Suppressor macrophage treated with lipopolysaccharide for 4 hours (primary cell): ENCODE measurements at places on chromosomes 5 and 9.

GRCh38 chr9:136196404-136197083, 8.4 kb downstream of the LHX3 start:
- DNase-seq: no peak

GRCh38 chr5:129322968-129323367, 137.1 kb upstream of the ADAMTS19 start:
- no peak for DNase-seq

DNA sequence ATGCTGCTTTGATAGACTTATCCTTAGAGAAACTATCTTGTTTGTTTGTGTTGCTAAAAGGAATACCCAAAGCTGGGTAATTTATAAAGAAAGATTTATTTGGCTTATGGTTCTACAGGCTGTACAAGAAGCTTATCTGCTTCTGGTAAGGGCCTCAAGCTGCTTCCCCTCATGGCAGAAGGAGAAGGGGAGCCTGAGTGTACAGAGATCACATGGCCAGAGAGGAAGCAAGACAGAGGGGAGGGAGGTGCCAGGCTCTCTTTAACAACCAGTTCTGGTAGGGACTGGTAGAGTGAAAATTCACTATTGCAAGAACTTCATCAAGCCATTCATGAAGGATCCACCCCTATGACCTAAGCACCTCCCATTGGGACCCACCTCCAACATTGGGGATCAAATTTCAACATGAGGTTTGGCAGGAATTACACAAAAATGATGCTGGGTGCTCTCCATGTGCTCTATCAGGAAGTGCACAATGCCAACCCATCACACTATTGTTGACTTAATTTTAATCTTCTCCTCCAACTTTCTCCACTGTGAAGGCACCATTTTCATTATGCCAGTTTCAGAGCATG, 115.1 kb upstream of the SHB start:
- DNase-seq: no peak

DNA sequence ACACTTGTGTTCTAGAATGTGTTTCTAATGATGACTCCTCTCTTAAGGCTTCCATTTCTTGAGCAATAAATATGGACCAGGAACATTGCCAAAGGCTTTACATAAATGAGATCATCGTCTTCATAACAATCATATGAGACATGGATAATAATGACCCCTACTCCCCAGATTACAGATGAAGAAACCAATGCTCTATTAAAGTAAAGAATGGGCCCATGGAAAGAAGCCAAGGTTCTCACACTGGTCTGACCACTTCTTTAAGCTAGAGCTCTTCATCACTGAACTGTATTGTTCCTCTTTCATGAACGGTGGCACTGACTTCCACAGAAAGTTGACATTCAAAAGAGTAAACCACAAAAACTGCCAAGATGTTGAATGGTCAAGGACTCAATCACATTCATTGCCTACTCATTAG, 65.3 kb downstream of the MARCHF3 start:
- DNase-seq: peak; percentile 65

- DNase-seq: no peak
Measured at GRCh38 chr9:126303488-126303887, 23.1 kb upstream of the MVB12B start.

GRCh38 chr5:16304846-16305245, 125.3 kb upstream of the MARCHF11 start:
- no peak for DNase-seq

DNA sequence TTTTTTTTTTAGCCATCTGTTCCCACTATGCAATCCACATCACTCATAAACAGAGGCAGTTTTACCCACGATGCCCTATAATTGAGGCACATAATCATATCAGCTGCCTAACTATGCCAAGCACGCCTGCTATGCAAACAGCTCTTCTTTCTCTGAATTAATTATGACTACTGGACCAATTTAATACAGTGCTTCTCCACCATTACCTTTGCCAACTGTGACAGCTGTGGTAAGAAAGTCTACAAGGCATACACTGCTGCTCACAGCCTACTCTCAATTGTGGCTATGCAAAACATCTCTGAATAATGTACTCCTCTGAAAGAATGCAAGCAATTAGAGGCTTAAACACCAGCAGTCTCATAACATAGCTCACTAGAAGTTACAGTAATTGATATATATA, 97.1 kb downstream of the DTWD2 start:
- DNase-seq: no peak

DNA sequence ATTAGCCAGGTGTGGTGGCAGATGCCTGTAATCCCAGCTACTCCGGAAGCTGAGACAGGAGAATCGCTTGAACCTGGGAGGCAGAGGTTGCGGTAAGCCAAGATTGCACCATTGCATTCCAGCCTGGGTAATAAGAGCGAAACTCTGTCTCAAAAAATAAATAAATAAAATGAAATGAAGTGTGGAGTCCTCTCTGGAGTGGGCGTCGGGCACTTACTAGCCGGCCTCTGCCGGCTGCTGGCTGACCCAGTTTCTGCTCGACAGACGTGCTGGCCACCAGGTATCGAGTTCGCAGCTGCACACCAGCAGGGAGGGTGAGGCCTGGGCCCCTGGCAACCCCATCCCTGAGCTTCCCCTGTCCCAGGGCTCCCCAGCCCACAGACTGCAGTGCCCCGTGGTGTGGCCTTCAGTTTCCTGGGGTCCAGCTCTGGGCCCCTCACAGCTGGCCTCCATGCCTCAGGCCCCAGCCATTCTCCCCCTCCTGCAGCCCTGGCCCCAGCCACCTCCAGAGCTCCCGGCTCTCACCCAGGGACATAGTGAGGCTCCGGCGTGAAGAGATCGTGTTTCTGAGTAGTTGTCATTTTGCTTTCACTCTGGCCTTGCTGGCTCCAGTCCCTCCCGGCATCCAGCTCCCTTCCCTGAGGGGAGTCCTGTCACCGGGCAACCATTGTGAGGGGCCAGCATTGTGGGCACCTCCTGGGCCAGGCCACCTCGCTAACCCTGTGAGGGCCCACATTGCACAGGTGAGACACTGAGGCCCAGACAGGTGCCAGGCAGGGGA, 3.8 kb upstream of the STPG3 start:
- DNase-seq: no peak

DNA sequence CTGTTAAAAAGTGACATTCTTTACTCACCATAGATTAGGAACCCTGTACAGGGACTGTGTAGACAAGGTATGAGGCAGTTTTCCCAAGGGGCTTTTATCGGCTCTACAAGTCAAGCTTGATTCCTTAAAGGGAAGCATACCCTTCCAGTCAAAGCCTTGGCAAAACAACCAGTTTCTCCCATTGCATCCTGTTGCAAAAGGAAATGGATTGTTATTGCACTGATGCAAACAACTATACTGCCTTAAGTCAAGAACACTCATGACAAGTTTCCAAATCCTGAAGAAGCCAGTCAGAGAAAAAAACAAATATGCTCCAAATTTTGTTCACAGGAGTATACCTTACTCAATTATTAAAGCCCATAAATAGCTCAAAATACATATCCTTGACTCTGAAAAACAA, 67.5 kb downstream of the RGMB start:
- DNase-seq: no peak

DNA sequence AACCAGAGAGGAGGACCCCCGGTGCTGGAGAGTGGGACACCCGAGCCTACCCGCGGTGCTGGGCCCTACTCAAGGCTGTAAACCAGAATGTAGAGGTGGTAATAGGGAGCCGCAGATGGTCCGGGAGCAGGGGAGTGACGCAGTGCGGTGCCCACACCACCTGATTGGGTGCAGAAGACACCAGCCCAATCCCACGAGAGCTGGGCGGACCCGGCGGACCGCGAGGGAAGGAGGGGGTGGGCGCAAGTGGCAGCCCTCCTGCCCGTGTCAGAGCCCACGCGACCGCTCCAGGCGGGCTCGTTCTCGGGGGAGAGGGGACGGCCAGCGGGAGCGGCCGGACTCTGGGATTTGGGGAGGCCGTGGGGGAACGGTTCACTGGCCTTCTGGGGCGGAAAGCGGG, 71.2 kb downstream of the C9orf50 start:
- DNase-seq: no peak

DNA sequence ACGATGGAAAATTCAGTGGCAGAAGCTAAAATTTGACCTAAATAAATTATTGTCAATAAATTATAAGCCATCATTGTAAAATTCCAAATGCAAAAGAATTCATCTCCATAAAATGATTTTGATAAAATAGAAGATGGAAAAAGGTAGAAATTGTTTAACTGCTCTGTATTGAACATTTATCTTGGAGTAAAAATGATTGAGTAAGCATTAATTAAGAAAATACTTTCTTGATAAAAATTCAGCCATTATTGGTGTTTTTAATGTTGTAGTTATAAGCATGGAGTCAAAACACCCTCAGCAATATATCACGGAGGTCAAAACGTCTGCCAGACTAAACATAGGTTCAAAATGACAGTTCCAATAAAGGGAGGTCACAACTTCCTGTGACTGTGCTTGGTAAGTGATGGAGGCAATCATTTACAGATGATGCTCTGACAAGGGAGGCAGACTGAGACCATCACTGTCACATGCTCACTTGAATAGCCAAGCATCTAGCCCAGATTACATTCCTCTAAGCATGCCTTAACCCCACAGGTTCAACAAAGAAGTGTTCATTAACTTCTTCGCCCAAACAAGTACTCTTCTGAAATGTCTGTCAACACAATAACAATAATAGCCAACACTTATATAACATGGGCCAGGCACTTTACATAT, 69.5 kb downstream of the SH3TC2 start:
- no peak for DNase-seq

- DNase-seq: peak; percentile 45
Measured at GRCh38 chr5:154756868-154757813, 2.0 kb downstream of the LARP1 start.

DNA sequence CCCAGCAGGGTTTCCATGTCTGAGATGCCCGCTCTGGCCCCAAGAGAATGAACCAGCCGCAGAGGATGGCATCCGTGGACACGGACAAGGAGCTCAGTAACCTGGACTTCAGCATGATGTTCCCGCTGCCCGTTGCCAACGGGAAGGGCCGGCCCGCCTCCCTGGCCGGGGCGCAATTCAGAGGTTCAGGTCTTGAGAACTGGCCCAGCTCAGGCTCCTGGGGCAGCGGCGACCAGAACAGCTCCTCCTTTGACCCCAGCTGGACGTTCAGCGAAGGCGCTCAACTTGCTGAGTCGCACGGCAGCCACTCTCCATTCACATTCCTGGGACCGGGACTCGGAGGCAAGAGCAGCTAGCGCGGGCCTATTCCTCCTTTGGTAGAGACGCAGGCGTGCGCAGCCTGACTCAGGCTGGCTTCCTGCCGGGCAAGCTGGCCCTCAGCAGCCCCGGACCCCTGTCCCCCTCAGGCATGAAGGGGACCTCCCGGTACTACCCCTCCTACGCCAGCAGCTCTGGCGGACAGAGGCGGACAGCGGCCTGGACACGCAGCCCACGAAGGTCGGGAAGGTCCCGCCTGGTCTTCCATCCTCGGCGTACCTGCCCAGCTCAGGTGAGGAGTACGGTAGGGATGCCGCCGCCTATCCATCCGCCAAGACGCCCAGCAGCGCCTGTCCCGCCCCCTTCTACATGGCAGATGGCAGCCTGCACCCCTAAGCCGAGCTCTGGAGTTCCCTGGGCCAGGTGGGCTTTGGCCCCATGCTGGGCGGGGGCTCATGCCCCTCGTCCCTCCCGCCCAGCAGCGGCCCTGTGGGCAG, 74.4 kb downstream of the INSL6 start:
- no peak for DNase-seq

DNA sequence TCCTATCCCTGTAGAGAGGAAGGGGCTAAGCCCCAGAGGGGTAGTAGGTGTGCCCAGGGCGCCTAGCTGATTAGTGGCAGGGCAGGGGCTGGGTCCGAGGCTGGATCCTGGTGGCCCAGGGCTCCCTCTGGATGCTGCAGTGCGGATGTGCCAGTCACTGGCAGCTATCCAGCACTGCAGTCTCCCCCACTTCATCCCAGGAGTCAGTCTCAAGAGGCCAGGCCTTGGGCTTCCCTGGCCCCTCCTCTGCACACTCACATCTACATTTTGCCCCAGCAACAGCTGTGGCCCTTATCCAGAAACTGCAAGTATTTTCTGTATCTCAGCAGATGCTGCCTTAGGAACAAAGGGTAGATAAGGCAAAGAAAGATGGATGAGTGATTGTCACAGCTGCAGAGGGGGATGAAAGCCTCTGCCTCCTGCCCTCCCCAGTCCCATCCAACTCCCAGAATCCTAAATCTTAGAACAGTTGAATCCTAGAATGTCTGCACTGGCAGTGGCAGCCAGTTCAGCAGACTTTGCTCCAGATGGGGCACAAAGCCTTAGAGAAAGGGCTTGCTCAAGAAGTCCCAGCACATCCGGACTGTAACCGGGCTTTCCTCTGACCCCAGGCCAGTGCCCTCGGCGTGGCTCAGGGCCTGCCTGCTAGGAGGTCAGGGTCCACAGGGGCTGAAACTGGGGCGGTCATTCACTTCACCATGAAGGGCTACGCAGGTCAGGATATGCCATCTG, 1.6 kb downstream of the ANXA6 start:
- DNase-seq: peak; percentile 20

- DNase-seq: no peak
Measured at GRCh38 chr5:78746021-78746770, 97.6 kb upstream of the LHFPL2 start.

- no peak for DNase-seq
Measured at GRCh38 chr9:130199605-130200004, 27.4 kb downstream of the NCS1 start.

GRCh38 chr5:78919796-78920195, 65.3 kb downstream of the ARSB start:
- no peak for DNase-seq

DNA sequence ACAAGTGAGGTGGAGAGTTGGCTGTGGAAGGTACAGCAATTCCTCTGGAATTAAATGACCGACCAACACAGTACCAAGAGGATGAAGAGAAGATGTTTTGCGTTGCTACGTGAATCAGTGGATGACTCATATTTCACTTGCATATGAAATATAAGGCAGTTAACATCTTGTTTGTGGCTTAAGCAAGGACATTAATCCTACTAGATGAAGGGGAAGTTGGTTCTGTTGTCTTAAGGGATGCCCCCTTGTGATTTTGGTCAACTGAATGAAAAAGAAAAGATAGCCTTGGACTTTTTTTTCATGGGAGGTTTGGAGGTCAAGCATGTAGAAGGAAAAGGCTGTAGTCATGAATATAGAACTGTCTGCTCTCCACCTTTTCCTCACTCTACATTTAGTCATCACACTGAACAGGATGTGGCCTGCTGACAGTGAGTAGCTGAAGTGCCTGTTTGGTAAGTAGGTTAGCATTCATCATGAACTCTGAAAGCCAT, 33.9 kb downstream of the VLDLR start:
- peak; percentile 9 for DNase-seq

GRCh38 chr9:98702835-98703380, 5.8 kb downstream of the GABBR2 start:
- no peak for DNase-seq

DNA sequence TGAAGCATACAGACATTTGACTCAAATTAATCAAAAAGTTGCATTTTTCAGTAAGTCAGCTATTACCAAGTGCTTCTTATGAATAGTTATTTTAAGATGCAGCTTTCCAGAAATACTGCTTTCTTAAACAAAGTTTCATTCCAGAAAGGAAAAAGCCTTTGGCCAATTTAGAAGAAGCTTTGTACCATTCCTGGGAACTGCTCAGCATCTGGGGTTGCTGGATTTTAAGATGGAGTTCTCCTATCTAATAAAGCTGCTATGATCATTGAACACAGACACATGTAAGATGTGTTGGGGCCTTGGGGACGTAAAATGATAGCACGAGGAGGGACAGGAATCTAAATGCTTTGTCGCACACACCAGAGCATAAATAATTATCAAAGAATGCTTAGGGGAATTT, 130.8 kb downstream of the SEMA5A start:
- no peak for DNase-seq
